Uterus (tissue), 4 donors: ENCODE measurements at places on chromosomes 6 and 20.

GRCh38 chr6:99588618-99589289, 17.9 kb upstream of the PRDM13 start:
- no peak for DNase-seq

DNA sequence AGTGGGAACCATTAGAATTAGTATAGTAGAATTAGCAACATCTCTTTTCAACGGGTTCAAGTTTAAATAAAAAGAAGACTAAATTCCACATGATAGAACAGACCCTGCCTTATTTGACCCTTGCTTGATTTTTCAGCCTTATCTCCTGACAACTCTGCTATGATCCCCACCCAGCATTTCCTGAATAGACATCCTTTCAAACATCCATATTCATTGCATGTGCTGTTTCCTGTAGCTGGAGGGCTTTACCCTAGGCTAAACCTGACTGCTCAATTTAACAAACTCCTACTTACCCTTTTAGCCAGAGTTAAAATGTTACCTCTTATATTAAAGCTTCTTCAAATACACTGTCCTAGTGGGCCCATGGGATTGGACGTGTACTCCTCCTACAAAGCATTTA, 594.8 kb upstream of the ARID1B start:
- no peak for DNase-seq

- DNase-seq: no peak
These were observed at the start of gene ANGPT4 for GRCh38 chr20:916125-916799. ANGPT4 (minus strand) TSS chr20:916334; CDS start chr20:916214, 120 bp downstream.

GRCh38 chr6:29553268-29554057, 6.1 kb downstream of the UBD start:
- peak; percentile 72 for DNase-seq

DNA sequence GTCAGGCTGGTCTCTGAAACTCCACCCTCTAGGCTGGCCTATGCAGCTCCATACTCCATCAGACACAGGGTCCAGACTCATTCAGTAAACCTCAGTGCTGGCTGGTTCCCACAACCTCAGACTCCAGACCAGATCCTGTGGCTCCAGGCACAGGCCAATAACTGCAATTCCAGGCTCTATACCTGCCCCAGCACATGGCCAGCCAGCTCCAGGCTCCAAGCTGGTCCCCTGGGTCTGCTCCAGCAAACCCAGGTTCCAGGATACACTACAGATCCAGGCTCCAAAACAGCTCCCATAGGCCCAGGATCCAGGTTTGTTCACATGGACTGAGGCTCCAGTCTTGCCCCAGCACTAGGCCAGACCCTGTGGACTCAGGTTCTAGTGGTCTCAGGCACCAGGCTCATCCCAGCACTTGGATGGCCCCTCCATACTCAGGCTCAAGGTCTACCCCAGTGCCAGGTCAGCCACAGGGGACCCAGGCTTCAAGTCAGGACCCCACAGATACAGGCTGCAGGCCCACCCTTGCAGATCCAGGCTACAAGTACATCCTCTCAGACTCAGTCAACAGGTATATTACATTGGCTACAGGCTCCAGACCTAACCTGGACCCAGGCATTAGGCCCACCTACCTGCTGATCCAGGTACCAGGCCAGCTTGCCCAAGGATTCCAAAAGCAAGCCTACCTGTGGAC, 117.6 kb upstream of the TMEM170B start:
- no peak for DNase-seq

- no peak for DNase-seq
These were observed 710.1 kb upstream of the NRSN1 start for GRCh38 chr6:23415819-23416427.

GRCh38 chr20:5722927-5723326, 27.3 kb upstream of the SHLD1 start:
- DNase-seq: no peak

DNA sequence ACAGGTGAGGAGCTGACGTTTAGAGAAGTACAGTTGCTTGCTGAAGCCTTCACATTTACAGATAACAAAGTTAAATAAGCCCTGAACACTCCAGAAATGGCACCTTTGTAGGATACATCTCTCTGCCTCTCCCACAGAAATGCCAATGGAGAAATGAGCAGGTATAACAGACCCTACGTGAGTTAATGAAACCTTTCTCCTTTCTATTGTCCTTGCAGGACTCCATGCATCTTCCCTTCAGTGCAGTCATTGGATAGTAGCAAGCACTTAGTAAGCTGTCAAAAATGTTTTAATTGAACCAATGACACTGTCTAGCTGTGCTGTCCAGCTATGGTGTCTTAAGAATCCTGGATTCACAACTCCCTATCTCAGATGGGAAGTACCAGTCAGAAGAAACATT, 8.1 kb upstream of the RRBP1 start:
- no peak for DNase-seq

- DNase-seq: no peak
These were observed 25.0 kb downstream of the GDAP1L1 start for GRCh38 chr20:44271915-44272663.

DNA sequence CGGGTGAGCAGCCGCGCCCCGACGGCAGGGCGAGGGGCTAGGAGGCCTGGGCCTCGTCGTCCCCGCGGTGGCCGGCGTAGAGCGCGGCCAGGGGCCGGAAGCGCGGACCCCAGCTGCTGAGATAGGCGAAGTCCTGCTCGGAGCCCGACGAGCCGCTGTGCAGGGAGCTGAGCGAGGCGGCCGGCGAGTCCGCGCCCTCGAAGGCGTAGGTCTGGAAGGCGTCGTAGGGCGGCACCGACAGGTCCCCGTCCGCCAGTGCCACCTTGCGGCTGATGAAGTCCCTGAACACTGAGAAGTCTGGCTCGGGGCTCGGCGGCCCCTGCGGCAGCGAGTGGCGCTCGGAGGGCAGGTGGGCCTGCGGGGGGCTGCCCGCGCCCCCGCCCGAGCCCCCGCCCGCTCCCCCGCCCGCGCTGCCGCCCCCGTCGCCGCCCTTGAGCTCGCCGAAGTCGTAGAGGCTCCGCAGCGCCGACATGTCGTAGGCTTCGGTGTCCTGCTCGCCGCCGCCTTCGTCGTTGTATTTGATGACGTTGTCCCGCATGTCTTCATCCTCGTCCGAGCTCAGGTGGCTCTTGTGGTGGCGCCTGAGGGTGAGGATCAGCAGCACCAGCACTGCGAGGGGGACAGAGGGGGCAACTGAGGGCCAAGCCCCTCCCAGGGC, 56.5 kb downstream of the CD40 start:
- DNase-seq: peak; percentile 36

GRCh38 chr6:89254569-89254968, 37.4 kb upstream of the GABRR1 start:
- DNase-seq: no peak

GRCh38 chr20:50009521-50010454, 27.0 kb downstream of the SNAI1 start:
- no peak for DNase-seq

- DNase-seq: no peak
These were observed 590.3 kb upstream of the CITED2 start for GRCh38 chr6:139964737-139965136.

DNA sequence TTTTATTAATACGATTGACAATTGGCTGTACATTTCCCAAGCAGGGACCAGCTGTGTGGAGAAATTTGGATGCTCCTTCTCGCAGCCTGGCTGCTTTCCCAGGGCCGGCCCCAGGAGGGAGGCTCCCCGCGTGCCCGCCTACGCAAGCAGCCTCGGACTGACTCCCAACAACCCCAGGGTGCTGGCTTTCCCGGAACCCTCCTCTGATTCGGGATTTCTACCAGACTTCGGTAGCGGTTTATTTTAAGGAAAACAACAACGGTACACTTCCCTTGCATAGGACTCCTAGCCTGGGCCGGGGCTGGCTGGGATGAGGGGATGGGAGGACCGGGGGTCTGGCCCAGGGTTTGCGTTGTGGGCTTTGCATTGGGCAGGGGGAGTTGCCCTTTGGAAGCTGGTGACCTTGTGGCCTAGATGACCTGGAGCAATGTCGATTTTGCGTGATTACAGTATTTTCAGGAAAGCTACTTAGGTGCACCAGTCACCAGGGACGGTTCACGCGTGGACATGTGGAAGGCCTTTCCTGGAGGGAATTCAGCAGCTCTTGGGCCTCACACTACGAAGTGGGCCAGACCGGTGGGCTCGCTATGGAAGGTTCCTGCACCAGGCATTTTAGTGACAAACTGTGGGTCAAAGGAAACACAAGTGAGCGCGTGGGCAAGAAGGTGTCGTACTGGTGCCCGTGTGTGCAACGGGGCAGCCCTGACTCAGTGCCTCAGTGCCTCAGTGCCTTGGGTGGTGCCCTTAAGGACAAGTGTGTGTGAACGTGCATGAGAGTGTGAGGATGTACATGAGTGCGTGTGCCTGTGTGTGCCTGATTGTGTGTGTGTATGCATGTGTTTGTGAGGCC, 20.7 kb upstream of the PHACTR3 start:
- no peak for DNase-seq

DNA sequence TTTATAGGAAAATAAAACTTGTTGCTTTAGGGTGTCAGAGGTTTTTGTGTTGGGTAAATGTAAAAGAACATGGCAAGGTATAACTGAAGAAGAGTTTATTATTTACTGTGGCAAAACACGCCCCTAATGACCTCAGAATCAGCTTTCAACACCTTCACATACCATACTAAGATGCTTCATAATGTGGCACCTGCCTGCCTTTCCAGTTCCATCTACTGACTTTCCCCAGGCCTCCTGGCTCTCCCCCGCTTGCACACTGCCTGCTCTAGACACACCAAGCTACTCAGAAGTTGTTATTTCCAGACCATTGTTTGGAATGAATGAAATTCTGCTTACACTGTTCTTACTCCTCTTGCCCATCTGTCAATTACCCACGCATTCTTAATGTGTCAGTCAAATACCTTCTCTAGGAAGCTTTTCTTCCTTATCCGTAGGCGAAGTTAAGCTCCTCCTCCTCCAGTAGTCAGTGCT, 1.8 kb downstream of the TIAM2 start:
- no peak for DNase-seq

DNA sequence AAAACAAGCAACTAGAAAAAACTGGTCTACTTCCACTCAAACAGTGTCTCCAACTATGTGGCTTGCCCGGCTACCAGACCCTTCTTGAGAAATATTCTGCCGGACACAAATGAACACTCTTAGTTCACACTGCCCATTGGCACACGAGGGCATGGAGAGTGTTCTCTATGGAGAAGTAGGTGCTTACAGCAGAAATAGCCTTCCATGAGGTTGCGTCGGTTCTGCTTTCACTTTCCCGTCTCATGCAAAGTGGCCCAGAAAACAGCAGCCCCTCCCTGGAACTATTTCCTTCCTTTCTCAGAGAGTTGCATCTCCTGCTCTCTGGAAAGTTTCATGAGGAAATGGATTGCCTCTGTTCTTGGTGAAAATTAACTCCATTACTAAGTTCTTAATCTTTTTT, 9.5 kb upstream of the HLA-DOA start:
- DNase-seq: no peak

DNA sequence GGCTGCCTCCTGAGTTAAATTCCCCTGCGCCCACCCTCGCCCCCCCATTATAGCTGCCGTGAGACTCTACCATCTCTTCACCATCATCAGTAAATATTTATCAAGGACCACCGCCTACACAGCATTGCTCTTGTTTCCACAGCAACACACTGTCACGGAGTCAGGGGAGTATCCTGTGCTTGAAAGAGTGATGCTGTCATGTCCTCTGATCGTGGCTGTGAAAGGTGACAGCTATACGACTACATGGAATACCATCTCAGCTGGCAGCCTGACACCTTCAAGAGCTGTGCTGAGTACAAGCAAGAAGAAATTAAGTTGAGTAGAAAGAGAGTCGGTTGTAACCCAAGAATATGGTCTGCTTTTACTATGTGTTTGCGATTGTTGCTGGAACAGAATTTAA, 3.4 kb downstream of the PTPRT start:
- no peak for DNase-seq

GRCh38 chr20:58268421-58268821, 40.0 kb upstream of the ANKRD60 start:
- no peak for DNase-seq

DNA sequence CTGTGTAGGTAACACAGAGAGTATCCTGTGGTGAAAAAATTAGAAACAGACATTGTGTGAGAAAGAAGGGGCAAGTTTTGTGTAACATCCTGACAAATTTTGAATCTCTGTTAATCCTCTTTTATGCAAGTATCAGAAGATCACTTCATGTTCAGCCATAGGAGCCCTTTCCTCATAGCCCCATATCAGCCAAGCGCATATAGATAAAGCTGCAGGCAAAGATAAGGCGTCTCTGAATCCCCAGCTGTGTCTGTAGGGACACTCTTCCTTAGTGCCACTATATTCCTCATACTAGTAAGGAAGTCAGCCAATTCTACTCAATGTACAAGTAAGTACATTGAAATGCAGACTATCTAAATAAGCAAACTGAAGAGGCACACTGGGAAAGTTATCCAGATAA, 22.3 kb downstream of the HTR1E start:
- no peak for DNase-seq

DNA sequence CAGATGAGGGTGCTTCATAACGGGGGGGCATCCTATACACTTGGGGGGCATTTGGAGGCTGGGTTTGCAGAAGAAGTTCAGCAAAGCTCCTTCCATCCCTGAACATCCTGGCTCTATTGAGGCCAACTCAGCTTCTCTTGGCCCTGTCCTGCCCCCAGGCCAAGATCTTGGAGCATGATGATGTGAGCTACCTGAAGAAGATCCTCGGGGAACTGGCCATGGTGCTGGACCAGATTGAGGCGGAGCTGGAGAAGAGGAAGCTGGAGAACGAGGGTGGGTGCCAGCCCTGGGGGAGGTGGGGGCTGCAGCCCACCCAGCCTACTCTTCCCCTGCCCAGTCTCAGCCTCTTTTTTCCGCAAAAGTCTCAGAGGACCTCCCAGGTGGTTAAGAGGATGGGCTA, 17.2 kb downstream of the GDAP1L1 start:
- DNase-seq: no peak

GRCh38 chr20:32879538-32879937, 20.8 kb downstream of the EFCAB8 start:
- DNase-seq: no peak

DNA sequence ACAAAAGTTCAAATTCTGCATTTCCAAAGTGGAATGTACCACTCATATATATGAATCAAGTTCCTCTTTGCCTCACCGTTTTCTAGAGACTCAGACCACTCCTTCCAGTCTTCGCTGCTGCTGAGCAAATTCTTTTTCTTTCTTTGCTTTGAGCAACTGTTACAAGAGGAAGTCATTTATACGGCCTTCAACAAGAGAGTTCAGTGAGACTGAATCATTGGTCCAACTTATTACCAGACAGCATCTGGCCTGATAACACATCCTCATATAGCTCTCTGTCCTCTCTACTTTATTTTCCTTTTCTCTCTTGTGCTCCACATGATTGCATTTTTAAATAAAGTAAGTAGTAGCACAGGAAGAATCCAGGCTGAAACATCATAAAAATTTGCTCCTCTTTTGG, 652.7 kb downstream of the PHF3 start:
- no peak for DNase-seq

- DNase-seq: no peak
These were observed 646.7 kb upstream of the DEFB115 start for GRCh38 chr20:30610751-30611150.

- DNase-seq: no peak
These were observed 113.7 kb downstream of the FOXA2 start for GRCh38 chr20:22470620-22471026.

- DNase-seq: no peak
These were observed 54.9 kb downstream of the SESN1 start for GRCh38 chr6:109039795-109040194.

- DNase-seq: peak; percentile 12
These were observed 54.2 kb downstream of the DSTN start for GRCh38 chr20:17624070-17624469.
